ENCODE measurements at places on chromosomes 4 and X. TPM values are rescaled to one million over a fixed set of nuclear protein-coding genes. Genes with fewer than 3 reads are reported as not detected.

ADH1A gene
- not detected for total RNA-seq

RHOXF2 gene
- total RNA-seq: not detected

NEUROG2 gene
- total RNA-seq: not detected

CYSLTR1 gene
- 0.50 TPM for total RNA-seq

FHIP1A gene
- total RNA-seq: under 0.01 TPM

ASB9 gene
- not detected for total RNA-seq

GYPB gene
- not detected for total RNA-seq

FOXP3 gene
- under 0.01 TPM for total RNA-seq

TLR2 gene
- total RNA-seq: 0.77 TPM

RPL10 gene
- 2,319 TPM for total RNA-seq

GAGE12F gene
- total RNA-seq: not detected

TCEAL4 gene
- 57.0 TPM for total RNA-seq

ALPK1 gene
- 50.2 TPM for total RNA-seq

MAGED1 gene
- 72.0 TPM for total RNA-seq

CNGA1 gene
- total RNA-seq: not detected

SSX2B gene
- not detected for total RNA-seq

RRH gene
- under 0.01 TPM for total RNA-seq

TENM3 gene
- total RNA-seq: 3.6 TPM

CXCL8 gene
- total RNA-seq: 1.3 TPM

TAF1 gene
- 45.2 TPM for total RNA-seq

ARHGAP6 gene
- total RNA-seq: 6.9 TPM

GPM6B gene
- 1.0 TPM for total RNA-seq

TCEAL2 gene
- total RNA-seq: 0.26 TPM

F9 gene
- not detected for total RNA-seq

VGLL1 gene
- total RNA-seq: not detected

SMIM43 gene
- total RNA-seq: 0.83 TPM

USP17L29 gene
- total RNA-seq: not detected

DCAF4L1 gene
- 0.17 TPM for total RNA-seq

GATA1 gene
- total RNA-seq: not detected

CXCL11 gene
- not detected for total RNA-seq

PNCK gene
- total RNA-seq: 0.26 TPM

GPRIN3 gene
- under 0.01 TPM for total RNA-seq

PPBP gene
- total RNA-seq: not detected

FAM9A gene
- not detected for total RNA-seq

SGMS2 gene
- total RNA-seq: 63.7 TPM

FRMPD3 gene
- total RNA-seq: under 0.01 TPM

NUDT10 gene
- total RNA-seq: 1.8 TPM

GAB3 gene
- 4.1 TPM for total RNA-seq

Data from fibroblast of lung (primary cell).